Hepatocyte (in vitro differentiated cells): ENCODE measurements at places on chromosomes 2 and 18.

- no peak for DNase-seq
Observed at GRCh38 chr2:29066271-29066860, 8.0 kb downstream of the PCARE start.

DNA sequence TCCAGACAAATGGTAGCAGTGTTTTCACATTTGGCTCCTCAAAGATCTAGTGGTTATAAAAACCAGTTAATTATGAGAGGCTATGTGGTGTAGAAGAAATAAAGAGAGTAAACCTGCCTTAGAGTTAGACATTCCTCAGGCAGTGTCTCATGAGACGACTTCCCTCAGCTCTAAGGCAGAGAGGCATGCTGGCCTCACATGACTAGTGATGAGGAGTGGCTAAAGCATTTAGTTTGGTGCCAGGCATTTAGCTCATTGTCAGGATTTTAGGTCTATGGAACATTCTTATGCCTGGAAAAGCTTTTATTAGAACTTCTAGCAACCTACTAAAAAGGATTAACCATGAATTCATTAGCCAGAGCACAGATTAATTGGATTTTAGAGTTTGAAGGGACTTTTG is 90.3 kb downstream of the RPRM start:
- DNase-seq, result no peak

DNA sequence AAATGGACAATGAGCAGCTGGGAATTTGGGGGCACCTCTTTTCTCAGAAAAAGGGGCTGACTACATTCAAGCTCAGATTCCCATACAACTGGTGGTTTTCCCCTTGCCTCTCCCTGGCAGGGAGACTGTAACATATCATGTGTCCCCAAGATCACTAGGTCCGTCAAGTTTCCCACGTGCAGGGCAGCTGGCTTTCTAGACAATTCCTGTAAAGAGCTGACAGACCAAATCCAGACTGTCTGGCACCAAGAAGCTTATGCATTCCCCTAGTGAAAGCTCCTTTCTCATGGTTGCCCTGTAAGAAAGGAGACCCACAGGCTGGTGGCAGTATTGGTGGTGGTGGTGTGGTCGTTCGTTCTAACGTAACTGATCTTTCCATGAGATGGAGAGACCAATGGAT is 48.8 kb downstream of the THUMPD2 start:
- DNase-seq, result no peak

- no peak for DNase-seq
Observed at GRCh38 chr2:137167651-137168050, 402.3 kb downstream of the THSD7B start.

DNA sequence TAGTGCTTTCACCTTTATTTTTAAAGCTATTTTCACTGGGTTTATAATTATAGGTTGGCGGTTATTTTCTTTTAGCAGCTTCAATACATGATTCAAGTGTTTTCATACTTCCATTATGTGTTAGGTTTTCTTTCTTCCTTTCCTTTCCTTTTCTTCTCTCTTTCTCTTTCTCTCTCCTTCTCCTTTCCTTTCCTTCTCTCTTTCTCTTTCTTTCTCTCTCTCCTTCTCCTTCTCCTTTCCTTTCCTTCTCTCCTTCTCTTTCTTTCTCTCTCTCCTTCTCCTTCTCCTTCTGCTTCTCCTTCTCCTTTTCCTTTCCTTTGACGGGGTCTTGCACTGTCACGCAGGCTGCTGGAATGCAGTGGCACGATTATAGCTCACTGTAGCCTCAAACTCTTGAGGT is 36.0 kb downstream of the HAUS1 start:
- no peak for DNase-seq

GRCh38 chr18:33851546-33852078 is 273.6 kb downstream of the ASXL3 start:
- no peak for DNase-seq

DNA sequence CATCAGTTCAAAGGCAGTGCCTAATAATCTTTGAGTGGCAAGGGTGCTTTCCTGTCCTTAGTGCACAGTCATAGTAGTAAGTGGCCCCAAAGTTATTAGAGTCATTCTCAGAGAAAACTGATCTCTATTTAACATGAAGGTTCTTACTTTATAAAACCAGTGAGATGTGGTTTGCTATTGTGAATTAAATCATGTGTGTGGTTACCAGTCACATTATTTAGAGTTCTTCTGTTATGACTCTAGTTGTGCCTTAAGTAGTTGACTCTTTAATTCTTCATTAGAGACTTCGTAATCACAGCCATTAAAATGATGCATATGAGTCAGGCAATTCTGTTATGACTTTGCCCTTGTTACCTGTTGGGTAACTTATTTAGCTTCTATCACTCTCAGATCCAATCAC is 1392.9 kb upstream of the ACVR2A start:
- no peak for DNase-seq

DNA sequence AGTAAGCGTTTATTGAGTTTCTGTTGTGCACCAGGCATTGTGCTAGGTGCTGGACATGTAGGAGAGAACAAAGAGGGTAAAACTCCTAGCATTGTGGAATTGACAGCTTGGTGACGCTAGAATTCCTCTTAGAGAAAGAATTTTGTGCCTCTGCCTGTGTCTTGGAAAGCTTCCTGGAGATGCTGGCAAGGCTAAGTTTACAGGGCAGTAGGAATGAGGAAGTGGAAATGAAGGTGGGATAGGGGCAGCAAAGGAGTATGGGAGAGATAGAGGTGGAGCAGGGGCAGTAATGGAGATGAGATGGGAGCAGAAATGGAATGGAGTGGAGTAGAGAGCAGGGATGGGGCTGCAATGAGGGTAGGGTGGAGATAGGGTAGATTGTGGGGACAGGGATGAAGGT is 29.8 kb downstream of the GPR39 start:
- DNase-seq, result no peak

GRCh38 chr2:184945326-184945725 is 347.0 kb downstream of the ZNF804A start:
- DNase-seq, result no peak

GRCh38 chr2:171529914-171530313 is 7.6 kb downstream of the CYBRD1 start:
- DNase-seq, result no peak

GRCh38 chr2:239853121-239853520 is 172.0 kb downstream of the NDUFA10 start:
- no peak for DNase-seq

DNA sequence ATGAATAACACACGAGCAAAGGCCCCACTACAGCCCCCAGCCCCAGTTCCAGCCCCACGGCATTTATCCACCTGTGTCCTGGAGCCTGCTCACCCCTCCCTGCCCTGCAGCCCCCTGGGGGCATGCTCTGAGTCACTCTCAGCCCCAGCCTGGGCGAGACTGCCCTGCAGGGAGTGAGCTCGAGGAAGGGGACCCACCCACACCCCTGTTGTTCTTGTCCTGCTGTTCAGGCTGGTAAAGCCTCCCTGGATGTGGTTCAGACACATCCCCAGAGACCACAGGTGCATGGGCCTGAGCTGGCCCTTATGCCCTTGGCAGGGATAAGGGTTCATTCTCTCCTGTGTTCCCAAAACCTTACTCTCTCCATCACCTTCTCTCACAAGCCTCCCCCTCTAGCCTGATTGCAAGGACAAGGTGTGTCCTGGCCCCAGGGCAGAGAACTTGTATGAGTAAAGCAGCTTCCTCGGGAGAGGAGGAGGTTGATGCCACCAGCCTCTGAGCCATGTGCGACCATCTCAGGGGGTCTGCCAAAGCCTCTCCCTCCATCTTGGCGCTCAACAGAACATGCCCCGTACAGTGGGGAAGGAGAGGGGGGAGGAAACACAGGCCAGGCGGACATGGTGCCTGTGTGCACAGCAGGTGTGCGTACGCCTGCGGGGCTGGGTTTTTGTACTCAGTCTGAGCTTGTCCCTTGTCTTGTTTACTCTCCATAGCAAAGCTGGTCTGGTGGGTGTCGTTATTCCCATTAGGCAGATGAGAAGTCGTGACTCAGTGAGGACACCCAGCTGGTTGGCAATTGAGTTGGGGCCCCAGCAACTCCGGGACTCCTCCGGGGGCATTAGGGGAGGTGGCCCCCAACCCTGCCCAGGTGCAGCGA is 64.4 kb downstream of the CIB4 start:
- DNase-seq, result no peak
